ENCODE measurements at places on chromosomes 6 and 20.

GRCh38 chr6:134176264-134176975 lies 124.0 kb upstream of the SLC2A12 start:
- ATAC-seq = no peak

GRCh38 chr6:44275749-44276648 lies 5.7 kb downstream of the TMEM151B start:
- peak; percentile 27 for ATAC-seq

GRCh38 chr20:10521068-10521831 lies 86.1 kb downstream of the SLX4IP start:
- peak; percentile 50 for ATAC-seq

GRCh38 chr6:141265756-141266623 lies 866.7 kb upstream of the GJE1 start:
- no peak for ATAC-seq

GRCh38 chr6:162907876-162908481 lies 180.2 kb downstream of the PACRG start:
- ATAC-seq = no peak

GRCh38 chr6:33405386-33405940 lies 5.4 kb upstream of the PHF1 start:
- ATAC-seq = no peak

DNA sequence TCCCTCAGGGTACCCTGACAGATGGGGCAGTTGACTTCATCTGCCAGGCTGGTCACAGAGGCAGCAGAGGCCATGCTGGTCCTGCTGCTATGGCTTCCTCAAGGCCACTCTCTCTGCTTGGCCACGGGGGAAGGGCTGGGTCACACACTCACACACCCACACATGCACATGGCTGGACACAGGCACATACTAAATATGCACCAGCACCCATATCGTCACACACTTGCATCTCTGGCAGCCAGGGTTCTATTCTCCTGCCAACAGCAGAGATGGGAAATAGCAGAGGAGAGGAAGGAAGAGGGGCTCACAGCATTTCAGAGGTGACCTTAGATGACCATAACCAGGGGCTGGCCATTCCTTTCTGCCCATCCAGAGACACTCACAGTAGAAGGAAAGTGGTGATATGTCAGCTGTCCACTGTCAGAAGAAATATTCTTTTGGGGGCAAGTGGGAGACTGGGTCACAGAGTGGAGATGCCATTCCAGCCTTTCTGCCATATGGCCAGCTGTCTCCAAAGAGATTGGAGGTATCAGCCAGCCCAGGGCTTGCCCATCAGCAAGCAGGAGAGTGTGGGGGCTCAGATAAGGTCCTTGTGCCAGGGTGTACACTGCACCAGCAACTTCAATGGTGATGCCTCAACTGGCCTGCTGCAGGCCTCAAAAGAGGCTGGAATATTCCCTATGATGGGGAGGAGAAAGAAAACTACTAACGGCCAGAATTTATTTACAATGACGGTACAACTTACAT lies at the start of gene TRIM10:
Gene TRIM10 (minus strand): TSS at position 427 of the 747 bp plus-strand sequence. CDS start 353 bp downstream, at position 74.
- ATAC-seq = no peak

GRCh38 chr20:24818056-24818455 lies 131.0 kb upstream of the CST7 start:
- ATAC-seq = no peak

DNA sequence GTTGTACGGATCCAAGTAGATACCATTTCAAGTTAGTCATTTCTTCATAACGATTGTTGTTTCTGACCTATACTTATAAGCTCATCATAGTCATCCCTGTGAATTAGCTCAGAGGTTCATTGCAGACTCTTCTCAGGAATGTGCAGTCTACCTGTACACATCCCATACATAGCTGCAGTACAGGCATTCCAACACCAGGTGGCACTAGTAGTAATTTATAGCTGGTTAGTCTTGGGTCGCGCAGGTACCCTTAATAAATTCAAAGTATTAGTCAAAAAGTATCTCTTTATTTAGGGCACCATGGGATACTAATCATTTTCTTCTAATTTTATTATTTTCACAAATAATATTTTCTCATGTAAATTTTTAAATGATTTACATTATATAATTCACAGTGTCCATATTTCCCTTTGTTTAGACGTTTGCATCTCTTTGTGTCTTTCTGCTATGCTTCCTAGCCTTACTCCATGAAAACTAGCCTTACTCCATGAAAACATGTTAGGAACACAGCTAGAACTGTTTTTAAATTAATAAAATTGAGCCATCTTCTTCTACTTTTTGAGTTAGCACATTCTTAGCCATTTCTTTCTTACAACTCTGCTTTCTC lies 128.6 kb upstream of the FAM83B start:
- ATAC-seq = peak; percentile 39

- ATAC-seq = peak; percentile 18
Observed at GRCh38 chr6:86937219-86938079, at the start of gene HTR1E. Gene HTR1E, plus strand, starts transcription at chr6:86937528. Its CDS starts 77,807 bp downstream, at chr6:87015335.

- no peak for ATAC-seq
Observed at GRCh38 chr20:20017844-20018185, 653 bp downstream of the NAA20 start.

DNA sequence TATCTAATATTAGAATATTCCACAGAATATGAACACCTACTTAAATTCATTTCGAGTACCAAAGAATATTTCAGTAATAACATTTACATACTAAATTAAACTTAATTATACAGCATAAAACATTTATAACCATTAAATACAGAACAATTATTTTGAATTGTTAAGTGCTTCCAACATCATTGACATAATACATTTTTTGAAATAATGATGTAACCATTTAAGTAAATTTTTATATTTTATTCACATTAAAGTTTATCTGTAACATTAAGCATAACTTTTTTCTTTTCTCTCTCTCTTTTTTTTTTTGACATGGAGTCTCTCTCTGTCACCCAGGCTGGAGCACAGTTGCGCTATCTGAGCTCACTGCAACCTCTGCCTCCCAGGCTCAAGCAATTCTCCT lies 44.5 kb downstream of the FUT9 start:
- no peak for ATAC-seq

All from activated T-helper 17 cell treated with anti-CD3 and anti-CD28 coated beads, Interleukin-2, amount 50 U/mL, for 72 hours (primary cell).